ENCODE measurements at places on chromosomes 4 and X.
A peak's percentile ranks its signal among the peaks of the same experiment; 100 is the strongest.

GRCh38 chr4:1464581-1465171 lies 58.4 kb upstream of the NKX1-1 start:
- DNase-seq: no peak

- no peak for DNase-seq
Measured at GRCh38 chrX:135437867-135438733, 16.4 kb downstream of the SMIM10L2A start.

DNA sequence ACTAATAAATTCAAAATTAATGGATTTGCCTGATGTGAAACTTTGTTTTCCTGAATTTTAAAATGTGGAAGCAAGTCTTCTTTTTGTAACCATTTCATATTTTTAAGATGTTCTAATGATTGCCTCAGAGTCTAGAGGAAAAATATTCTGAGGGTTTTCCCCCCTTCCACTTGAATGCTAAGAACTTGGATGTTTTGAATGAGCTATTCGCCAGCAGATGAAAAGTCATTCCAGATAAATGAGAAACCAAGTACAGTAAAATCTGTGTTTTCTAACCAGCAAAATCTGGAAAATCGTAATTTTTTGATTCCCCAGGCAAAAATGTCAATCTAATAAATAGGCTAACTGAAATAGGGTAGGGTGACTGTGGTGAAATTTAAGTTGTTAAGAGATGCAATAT lies 45.6 kb downstream of the SLIT2 start:
- DNase-seq: no peak

DNA sequence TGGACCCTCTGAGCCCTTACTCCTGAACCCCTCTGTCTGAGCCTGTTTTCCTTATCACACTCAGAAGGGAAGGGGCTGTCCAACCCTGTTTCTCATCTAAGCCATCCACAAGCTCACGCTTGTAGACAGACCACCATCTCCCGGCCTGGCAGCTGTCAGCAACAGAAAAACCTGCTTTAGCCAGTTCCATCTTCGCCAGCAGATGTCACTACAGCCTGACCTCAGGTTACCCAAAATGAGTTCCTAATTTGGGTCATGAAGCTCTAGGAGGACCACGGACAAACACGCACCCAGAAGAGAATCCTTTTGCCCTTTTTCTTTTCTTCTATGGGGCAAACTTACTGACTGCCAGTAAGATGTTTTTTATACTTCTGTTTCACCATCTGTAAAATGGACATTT lies 445.4 kb downstream of the BCOR start:
- DNase-seq: no peak

DNA sequence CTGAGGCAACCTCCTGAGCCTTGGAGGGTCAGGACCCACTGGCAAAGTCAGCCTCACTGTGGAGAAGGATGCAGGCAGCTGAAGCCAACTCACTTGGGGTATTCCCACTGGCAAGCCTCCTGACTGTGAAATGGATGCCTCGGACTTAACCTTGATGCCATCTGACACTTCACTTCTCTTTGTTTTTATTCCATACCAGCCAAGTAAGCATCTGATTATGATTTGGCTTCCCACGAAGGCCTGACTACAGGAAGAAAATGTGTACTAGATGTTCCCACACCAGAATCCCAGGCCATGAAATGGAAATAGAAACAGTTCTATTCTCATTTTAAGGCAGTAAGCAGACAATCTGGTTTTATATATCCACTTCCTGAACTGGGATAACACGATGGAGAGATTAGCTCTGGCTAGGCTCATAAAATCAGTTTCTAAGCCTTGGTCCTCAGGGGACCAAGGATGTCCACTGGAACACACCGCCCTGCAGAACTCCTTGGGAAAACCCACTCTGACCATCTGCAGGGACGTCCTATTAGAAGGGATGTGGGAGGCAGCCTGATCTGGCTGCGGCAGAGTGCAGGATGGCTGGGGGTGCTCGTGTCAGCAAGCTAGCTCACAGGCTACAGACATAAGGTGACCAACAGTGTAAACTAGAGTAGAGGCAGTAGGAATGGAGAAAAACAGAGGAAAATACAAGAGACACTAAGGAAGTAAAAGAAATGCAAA lies 89.3 kb downstream of the TSPAN5 start:
- DNase-seq: no peak

- no peak for DNase-seq
Measured at GRCh38 chrX:119427024-119427794, 28.1 kb downstream of the SLC25A43 start.

GRCh38 chr4:7516773-7517144 lies 82.0 kb upstream of the PSAPL1 start:
- no peak for DNase-seq

DNA sequence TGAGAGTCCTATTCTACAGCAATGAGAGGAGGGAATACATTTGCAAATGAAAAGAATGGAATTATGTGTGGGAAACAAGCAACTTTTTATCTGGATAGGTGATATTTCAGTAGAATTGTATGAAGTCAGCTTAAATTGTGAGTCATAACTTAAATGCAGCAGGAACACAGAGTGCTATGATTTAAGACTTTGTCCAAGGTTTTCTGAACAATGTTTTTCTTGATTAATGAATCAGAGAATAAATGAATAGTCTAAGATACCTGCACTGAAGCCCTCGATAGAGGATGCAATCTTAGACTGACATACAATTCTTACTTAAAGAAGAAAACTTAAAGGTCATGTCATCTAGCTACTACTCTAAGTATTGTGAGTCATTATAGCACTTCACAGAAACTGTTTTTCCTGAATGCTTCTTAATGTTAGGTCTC lies 8.0 kb downstream of the ARHGEF38 start:
- no peak for DNase-seq

GRCh38 chr4:126834854-126835253 lies 797.9 kb upstream of the INTU start:
- DNase-seq: no peak

DNA sequence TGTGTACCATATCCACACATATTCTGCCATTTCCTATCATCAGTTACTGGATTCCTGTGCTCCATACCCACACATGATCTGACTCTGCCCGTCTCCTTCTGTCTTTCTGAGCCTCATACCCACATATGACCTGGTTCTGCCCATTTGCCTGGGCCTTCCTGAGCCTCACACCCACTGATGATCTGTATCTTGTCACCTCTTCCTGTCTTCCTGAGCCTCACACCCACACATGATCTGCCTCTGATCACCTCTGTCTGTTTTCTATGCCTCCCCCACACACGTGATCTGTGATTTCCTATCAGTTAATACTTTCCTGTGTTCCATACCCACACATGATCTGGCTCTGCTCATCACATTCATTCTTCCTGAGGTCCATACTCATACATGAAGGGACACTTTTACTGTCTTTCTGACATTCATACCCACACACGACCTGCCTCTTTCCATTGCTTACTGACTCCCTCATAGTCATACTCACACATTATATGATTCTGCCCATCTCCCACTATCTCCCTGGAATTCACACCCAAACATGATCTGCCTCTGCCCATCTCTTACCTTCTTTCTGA lies 32.5 kb downstream of the SCML1 start:
- no peak for DNase-seq

DNA sequence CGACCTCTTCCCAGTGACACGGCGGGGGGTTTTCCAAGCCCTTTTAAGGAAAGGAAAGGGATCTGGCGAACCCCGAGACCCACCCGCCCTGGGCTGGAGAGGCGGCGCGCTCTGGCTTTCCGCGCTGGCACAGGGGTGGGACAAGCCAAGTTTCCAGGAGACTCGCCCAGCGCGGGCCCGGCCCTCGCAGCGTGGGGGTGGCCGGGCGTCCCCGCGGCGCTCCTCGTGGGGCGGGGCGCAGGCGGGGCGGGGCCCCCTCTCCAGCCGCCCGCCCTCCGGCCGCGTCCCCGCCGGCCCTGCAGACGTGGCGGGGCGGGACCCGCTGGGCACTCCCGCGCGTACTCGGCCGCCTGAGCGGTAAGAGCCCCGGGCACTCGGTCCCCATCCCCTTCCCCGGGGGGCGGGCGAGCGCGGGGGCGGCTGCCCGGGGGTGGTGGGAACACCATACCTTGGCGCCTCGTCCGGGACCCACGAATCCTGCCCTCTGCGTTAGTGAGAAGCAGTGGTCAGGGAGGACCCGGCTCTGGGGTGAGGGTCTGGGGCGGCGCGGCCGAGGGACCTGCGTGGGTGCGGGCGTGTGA lies at the start of gene FAM114A1:
TSS of gene FAM114A1 (plus strand) at position 329 of the 581 bp plus-strand sequence. CDS start 10,273 bp downstream, outside the sequence.
- DNase-seq: peak; percentile 30

DNA sequence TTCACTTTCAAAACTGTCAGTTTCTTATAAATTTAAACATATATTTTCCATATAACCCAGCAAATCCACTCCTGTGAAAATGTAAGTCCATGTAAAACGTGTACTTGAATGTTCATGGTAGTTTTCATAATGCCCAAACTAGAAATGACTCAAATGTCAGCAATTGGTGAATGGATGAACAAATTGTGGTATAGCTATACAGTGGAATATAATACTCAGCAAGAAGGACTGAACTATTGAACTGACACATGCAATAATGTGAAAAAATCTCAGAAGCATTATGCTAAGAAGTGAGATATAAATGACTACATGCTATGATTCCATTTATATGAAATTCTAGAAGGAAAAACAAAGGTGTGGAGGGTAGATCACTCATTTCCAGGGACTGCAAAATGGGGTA lies 52.2 kb downstream of the USP53 start:
- no peak for DNase-seq

DNA sequence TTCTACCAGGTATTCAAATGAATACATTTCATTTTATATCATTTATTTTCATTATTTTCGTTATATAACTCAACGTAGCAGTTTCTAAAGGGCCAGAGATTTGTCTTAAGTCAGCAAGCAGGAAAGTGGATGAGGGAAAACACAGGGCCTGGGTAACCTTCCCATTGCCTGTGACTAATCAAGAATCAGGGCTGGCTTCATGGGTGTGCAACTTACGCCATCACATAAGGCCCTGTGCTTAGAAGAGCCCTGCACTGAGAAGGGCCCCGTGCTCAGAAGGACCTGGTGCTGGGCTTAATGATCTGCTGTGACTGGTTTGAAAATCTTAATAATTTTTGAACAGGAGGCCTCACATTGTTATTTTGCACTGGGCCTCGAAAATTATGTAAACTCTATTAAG lies 65.4 kb upstream of the FAM9C start:
- no peak for DNase-seq

- no peak for DNase-seq
Measured at GRCh38 chr4:85039526-85039925, 73.0 kb upstream of the WDFY3 start.

DNA sequence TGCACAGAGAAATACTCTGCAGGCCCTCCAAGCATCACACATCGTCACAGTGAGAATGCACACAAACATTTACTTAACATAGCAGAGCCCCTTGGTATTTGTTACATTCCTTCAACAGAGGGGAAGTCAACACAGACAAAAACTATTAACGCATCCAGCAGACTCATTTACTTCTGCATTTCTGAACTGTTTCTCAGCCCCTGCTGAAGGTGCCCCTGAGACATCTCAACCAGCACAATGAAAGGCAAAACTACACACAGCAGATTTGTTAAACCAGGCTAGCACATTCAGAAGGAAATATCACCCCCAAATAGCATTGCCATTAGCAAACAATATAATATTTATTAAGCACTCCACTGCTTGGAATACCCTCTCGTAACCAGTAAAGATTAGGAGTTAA lies 367.0 kb downstream of the RAB28 start:
- DNase-seq: no peak

GRCh38 chr4:8644966-8645752 lies 52.6 kb downstream of the CPZ start:
- no peak for DNase-seq

GRCh38 chr4:112953262-112953661 lies 96.2 kb upstream of the ANK2 start:
- no peak for DNase-seq

- DNase-seq: no peak
Measured at GRCh38 chr4:93748373-93749291, 79.9 kb upstream of the ATOH1 start.

DNA sequence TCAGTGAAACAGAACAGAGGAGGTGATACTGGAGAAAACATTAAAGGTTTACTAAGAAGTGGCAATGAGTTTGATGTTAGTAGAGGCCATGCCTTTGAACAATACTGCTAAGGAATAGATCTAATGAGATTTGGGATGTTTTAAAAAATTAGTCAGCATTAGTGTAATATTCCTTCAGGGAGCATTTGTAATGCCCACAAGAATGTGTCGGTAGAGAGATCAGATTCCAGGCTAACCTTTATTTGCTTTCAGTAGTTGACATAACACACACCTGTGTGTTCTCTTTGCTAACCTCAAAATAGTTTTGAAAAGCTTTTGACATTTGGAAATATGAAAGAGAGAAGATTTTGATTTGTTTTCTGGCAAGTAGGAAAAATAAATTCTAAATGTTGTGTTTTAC lies 328.8 kb downstream of the BMPR1B start:
- no peak for DNase-seq

GRCh38 chr4:175419236-175419718 lies 392.8 kb downstream of the GPM6A start:
- DNase-seq: no peak

DNA sequence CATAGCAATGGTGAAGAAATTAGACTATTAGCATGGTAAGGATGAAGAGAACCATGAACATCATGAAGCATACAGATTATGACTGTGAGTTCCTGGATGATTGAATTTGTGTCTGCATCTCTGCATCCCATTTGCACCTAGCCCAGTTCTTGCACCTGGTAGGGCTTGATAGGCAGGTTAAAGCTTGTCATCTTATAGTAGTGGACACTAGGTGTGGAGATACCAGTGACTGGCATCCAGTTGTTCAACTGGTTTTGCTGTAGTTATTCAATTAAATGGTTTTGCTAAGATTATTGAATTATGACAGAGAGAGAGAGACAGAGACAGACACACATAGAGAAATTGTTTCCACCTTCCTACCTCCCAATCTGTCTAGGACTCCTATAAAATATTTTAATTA lies 5.0 kb downstream of the ADH7 start:
- no peak for DNase-seq

DNA sequence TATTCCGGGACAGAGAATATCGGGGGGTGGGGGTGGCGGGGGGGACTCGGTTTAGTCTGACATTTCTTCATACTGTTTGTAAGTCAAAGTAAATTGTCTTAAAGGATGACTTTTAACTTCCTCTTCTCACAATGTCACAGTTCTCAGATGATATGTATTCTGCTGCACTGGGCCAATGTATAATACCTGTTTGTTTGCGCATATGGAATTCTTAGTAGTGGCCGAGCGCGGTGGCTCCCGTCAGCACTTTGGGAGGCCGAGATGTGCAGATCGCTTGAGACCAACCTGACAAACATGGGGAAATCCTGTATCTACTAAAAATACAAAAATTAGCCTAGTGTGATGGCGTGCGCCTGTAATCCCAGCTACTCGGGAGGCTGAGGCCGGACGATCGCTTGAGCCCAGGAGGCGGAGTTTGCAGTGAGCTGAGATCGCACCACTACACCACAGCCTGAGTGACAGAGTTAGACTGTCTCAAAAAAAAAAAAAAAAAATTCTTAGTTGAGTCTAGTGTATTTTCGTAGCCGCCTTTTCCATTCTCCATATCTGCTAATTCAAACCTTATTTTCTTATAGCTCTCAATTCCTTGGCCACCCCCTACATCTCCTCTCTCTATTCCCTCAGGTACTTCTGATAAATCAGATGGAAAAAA lies 851 bp downstream of the POLR2B start:
- no peak for DNase-seq

- no peak for DNase-seq
Measured at GRCh38 chrX:56968980-56969379, 26.4 kb downstream of the SPIN3 start.

- no peak for DNase-seq
Measured at GRCh38 chr4:41480896-41481311, 57.1 kb upstream of the LIMCH1 start.

GRCh38 chr4:100590325-100590724 lies 72.5 kb upstream of the EMCN start:
- DNase-seq: no peak

- DNase-seq: no peak
Measured at GRCh38 chr4:3613967-3614730, 81.9 kb upstream of the LRPAP1 start.

All from stimulated activated CD4-positive, alpha-beta T cell treated with anti-CD3 and anti-CD28 coated beads, TNF-alpha, amount 100 ng/mL, for 24 hours (primary cell).